ENCODE measurements at places on chromosomes 3 and 15. TPM values are rescaled to one million over a fixed set of nuclear protein-coding genes. Genes with fewer than 3 reads are reported as not detected.

GRCh38 chr3:117486719-117487716 lies 777.4 kb downstream of the TUSC7 start:
- DNase-seq, result no peak

- DNase-seq, result no peak
Observed at GRCh38 chr3:101009386-101009785, 16.2 kb upstream of the ABI3BP start.

DNA sequence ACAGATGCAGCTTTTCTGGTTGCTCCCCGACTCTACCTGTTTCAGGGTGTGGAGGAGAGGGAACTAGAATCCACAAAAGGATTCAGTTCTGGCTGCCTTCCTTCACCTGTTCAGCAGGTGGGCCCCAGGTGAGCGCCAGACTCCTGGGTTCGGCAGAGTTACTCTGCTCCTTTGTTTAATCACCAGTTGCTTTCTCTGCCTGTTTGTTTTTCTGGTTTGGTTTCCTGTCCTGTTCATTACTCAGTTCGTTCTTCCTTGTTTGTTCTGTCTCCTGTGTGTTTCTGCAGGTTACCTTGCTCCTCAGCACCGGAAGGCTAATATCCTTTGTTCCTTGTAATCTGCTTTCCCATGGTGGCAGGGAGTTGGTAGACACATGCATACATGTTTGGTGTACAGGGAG lies 508.5 kb upstream of the ATP11B start:
- no peak for DNase-seq

GRCh38 chr15:52287114-52287513 lies 8.5 kb downstream of the MYO5C start:
- DNase-seq, result no peak

- DNase-seq, result no peak
Observed at GRCh38 chr15:29678504-29679034, 143.7 kb downstream of the TJP1 start.

DNA sequence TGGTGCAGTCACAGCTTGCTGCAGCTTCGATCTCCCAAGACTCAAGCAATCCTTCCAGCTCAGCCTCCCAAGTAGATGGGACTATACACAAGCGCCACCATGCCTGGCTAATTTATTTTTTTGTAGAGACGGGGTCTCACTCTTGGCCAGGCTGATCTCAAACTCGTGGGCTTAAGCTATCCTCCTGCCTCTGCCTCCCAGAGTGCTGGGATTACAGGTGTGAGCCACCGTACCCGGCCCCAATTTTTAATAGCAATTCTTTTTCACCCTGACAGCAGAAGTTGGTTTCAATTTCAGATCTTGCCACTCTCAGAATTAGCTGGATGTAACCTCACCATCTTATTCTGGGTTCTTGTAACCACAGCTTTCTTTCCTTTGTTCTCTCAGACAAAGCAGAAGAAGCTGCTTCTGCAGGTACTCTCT lies 64.8 kb downstream of the TRIM71 start:
- no peak for DNase-seq

GRCh38 chr3:72756900-72757299 lies 91.3 kb downstream of the SHQ1 start:
- no peak for DNase-seq

- DNase-seq, result no peak
Observed at GRCh38 chr15:79408041-79408440, 24.1 kb upstream of the MINAR1 start.

- DNase-seq, result no peak
Observed at GRCh38 chr3:169133178-169134161, 530.0 kb downstream of the MECOM start.

DNA sequence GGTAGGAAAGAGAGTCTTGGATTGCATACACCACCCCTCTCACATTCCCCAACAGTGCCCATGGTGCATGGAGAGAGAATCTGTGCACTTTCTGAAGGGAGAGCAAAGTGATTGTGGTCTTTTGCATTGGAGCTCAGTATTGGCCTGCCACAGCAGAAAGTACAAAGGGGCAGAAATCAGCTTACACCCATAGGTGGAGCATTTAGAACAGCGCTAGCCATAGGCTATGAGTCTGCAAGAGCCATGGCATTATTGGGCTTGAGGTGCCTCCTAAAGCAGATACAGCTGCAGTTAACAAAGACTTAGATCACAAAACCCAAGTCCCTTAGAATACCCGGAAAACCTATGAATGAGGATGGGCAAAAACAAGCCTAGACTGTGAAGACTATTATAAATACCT lies 21.8 kb downstream of the SI start:
- no peak for DNase-seq

DNA sequence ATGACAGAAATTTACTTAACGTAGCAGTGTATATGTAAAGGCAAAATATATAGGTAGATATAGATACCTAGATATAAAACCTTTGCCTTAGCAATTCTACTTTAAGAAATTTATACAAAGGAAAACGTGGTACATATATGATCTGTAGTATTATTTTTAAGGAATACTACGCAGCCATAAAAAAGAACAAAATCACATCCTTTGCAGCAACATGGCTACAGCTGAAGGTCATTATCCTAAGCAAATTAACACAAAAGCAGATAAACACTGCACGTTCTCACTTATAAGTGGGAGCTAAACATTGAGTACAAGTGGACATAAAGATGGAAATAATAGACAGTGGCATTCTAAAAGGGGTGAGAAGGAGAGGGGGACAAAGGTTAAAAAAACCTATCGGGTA lies 14.8 kb upstream of the LIPC start:
- no peak for DNase-seq

GRCh38 chr3:132681421-132681820 lies 21.3 kb downstream of the UBA5 start:
- DNase-seq, result no peak

DNA sequence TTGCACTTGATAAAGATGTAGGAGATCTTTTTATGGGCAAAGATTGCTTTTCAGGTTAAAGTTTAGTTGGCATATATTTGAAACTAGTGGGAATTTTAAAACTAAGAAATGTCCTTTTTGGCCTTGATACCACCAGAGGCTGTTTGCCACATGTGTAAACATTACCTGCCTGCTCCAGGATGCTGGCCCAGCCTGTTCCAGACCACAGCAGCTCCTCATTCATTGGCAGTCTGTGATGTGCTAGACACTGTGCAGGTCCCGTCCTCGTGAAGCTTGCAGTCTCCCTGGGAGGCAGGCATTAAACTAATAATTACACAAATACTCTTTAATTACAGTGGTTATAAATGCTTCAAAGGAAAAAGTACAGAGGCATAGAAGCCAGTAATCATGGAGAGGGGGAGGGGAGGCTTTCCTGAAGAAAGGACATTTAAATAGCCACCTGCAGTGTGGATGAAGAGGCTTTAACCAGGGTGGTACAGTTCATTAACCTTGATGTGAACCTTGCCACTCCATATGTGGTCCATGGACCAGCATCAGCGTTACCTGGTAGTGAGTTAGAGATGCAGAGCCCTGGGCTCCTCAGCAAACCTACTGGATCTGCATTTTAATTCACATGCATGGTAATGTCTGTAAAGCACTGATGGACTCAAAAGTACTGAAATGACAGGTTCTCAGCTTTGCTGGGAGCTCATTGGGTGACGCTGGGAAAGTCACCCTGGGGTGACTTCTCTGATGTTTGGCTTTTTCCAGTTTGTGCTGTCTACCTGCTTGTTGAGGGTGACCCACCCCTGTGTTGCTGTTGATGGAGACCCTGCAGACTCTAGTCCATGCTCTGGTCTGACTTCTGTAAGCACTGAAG lies 5.3 kb downstream of the ZNF710 start:
- DNase-seq, result no peak

DNA sequence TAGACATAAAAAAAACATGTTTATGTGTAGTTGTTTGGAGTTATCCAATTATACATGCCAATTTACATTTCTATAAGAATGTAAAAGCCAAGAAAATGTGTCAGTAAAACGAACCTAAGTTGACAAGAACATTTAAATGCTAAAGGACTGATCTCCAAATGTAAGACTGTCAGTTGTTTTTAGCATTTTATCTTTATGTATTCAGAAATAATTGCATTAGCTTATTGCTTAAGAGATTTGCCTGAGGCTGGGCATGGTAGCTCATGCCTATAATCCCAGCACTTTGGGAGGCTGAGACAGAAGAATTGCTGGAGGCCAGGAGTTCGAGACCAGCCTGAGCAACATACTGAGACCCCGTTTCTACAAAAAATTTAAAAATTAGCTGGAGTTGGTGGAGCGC lies 26.9 kb downstream of the PXK start:
- no peak for DNase-seq

DNA sequence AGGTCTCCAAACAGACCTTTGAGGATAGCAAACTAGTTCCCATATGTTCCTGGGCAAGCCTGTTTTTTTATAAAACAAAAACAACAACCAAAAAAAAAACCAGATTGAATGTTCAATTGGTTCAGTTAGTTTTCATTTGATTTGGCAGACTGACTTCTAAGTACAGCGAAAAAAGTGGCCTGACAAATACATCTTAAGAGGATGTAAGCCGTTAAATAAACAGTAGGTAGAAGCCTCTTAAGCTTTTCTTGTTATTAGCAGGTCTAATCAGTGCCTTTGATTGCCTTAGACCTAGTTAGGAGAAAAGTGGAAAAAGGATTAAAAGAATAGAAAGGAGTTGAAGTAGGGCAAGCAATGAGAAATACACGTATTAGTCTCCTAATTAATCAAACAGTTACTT lies 13.2 kb downstream of the TSC22D2 start:
- DNase-seq, result no peak

DNA sequence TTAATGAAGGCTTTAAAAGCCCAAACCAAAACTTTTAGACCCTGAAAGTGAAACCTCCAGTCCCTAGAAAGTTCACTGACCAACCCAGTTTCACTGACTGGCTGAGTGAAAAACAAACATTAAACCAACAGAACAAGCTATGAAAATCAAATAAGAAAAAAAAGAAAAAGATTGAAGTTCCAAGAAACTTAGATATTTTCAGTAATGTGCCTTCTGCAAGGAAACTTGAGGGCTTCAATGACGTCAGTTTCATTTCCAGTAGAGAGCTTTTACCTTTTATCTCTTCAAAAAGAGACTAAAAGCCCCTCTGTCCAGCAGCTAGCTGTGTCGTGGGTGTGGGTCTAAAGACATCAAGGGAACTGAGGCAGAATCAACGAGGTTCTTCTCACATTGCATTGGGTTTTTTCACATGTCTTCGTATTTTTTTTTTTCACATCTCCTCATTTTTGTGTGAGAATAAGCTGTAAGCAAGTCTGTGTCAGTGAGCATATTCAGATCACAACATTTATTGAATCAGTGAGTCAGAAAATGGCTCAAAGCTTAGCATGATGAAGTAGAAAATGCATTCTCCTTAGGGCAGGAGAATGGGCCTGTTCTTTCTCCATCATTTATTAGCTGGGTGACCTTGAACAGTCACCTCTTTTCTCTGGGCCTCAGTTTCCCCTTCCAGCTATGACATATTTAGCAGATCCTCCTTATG lies 54.8 kb upstream of the BCL6 start:
- DNase-seq, result no peak

GRCh38 chr3:87167628-87168456 lies 59.3 kb upstream of the CHMP2B start:
- DNase-seq, result no peak

- no peak for DNase-seq
Observed at GRCh38 chr15:36024031-36024688, 478.2 kb upstream of the DPH6 start.

Gene NR2E3
- not detected for total RNA-seq

Gene ACY1
- 1.4 TPM for total RNA-seq

Gene ITIH1
- total RNA-seq, result not detected

Gene B3GNT5
- 2.2 TPM for total RNA-seq

Gene IQCF5
- not detected for total RNA-seq

Gene GUCA1C
- total RNA-seq, result not detected

Data from sigmoid colon (tissue), 7 donors.